Small intestine (tissue), 16 donors: ENCODE measurements at places on chromosomes 2 and 18. TPM values are rescaled to one million over a fixed set of nuclear protein-coding genes. Genes with fewer than 3 reads are reported as not detected.

- no peaks in the 10 kb centered on the region for H3K36me3 ChIP-seq
- no peak overlapping the region for H3K4me3 ChIP-seq
- no peak overlapping the region for H3K27ac ChIP-seq
- no peaks in the 10 kb centered on the region for H3K27me3 ChIP-seq
- DNase-seq = no peak
Measured at GRCh38 chr18:4119813-4120212, 335.3 kb downstream of the DLGAP1 start.

DNA sequence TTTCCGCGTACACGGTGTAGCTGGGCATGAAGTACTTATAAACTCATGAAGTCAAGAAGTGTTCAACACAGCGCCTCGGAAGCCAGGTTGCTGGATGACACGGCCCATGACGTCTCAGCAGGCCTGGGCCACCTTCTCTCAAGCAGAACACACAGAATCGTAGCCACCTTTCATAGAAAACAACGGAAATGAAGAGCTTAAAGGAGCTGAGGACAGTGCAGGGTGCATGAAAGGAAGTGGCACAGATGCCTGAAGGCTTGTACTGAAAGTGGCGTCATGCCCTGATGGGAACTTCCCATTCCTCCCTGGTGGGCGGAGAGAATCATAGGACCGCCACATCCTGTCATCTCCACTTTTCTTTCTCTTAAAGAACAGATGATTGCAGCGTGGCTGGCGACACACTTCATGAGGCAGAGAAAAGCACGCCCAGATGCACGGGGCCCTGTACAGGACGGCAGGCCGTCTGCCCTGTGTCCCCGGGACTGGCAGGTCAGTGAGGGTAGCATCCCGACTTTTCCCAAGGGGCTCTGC is 31.1 kb downstream of the HDAC4 start:
- DNase-seq = no peak
- no peaks in the 10 kb centered on the region for H3K36me3 ChIP-seq
- H3K27ac ChIP-seq = no peak overlapping the region
- H3K4me3 ChIP-seq = no peak overlapping the region

GRCh38 chr2:39381653-39382052 is 55.4 kb downstream of the MAP4K3 start:
- H3K4me1 ChIP-seq = peaks cover 5% of the 10 kb centered on the region
- no peak overlapping the region for H3K27ac ChIP-seq
- H3K4me3 ChIP-seq = no peak overlapping the region
- H3K27me3 ChIP-seq = no peaks in the 10 kb centered on the region
- peak; percentile 57 for DNase-seq

GRCh38 chr2:13334545-13334944 is 617.8 kb downstream of the TRIB2 start:
- H3K4me3 ChIP-seq = no peak overlapping the region
- no peaks in the 10 kb centered on the region for H3K27me3 ChIP-seq
- H3K27ac ChIP-seq = no peak overlapping the region
- no peak for DNase-seq

DNA sequence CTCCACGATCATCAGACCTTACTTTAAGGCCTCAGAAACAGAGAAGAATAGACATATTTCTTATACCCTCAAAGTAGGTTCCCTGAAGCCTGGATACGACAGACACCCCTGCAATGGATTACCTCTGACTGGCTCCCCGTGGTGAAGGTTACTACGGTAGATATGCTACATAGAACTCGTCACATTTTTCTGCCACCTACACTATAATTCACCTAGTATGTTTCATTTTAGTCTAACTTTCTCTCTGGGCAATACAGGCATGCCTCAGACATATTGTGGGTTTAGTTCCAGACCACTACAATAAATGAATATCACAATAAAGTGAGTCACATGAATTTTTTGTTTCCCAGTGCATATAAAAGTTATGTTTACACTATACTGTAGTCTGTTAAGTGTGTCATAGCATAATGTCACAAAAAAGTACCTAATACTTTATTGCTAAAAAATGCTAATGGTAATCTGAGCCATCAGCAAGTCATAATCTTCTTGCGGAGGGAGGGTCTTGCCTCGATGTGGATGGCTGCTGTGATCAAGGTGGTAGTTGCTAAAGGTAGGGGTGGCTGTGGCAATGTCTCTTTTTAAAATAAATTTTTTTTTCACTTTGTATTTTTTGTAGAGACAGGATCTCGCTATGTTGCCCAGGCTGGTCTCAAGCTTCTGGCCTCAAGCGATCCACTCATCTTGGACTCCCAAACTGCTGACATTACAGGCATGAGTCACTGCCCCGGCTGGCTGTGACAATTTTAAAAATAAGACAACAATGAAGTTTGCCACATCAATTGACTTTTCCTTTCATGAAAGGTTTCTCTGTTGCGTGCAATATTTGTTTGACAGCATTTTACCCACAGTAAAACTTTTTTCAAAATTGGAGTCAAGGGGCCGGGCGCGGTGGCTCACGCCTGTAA is 64.6 kb downstream of the TGIF1 start:
- no peaks in the 10 kb centered on the region for H3K36me3 ChIP-seq
- H3K4me3 ChIP-seq = no peak overlapping the region
- H3K4me1 ChIP-seq = no peaks in the 10 kb centered on the region
- no peak for DNase-seq
- H3K27me3 ChIP-seq = no peaks in the 10 kb centered on the region

- no peaks in the 10 kb centered on the region for H3K27me3 ChIP-seq
- H3K4me3 ChIP-seq = no peak overlapping the region
- no peaks in the 10 kb centered on the region for H3K36me3 ChIP-seq
- peak; percentile 41 for DNase-seq
- no peaks in the 10 kb centered on the region for H3K4me1 ChIP-seq
Measured at GRCh38 chr18:14086458-14087231, 45.6 kb downstream of the ZNF519 start.

- peaks cover 7% of the 10 kb centered on the region for H3K36me3 ChIP-seq
- H3K4me3 ChIP-seq = peak within 1 kb of the TSS; percentile 78
- H3K27me3 ChIP-seq = no peaks in the 10 kb centered on the region
- H3K27ac ChIP-seq = peak within 1 kb of the TSS; percentile 94
- DNase-seq = peak; percentile 62
Measured at GRCh38 chr2:70978341-70979179, at the start of gene ANKRD53. Gene ANKRD53, plus strand, starts transcription at chr2:70978630. Its CDS starts 16 bp downstream, at chr2:70978646.

GRCh38 chr18:32777049-32777448 is 4.2 kb upstream of the KLHL14 start:
- H3K4me3 ChIP-seq = no peak overlapping the region
- H3K36me3 ChIP-seq = no peaks in the 10 kb centered on the region
- H3K4me1 ChIP-seq = no peaks in the 10 kb centered on the region
- H3K27ac ChIP-seq = no peak overlapping the region

DNA sequence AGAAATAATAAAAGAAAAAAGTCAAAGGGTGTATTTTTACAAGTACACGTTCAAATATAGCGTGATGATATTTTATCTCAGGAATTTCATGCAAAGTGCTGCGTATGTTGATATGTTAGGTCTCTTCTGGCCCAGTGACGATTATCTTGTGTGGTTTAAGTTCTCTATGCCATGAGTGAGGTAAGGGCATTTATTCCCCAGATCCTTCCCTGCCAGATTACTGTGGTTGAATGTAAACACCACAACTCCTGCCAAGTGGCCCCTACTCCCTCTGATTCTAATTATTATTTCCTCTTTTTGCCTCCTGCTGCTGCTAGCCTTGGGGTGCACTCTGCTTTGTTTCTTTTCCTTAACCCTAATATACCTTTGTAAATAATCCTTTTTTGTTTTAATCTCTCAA is 12.2 kb downstream of the SCN2A start:
- DNase-seq = no peak
- no peaks in the 10 kb centered on the region for H3K4me1 ChIP-seq
- H3K36me3 ChIP-seq = no peaks in the 10 kb centered on the region
- H3K27me3 ChIP-seq = no peaks in the 10 kb centered on the region
- no peak overlapping the region for H3K27ac ChIP-seq

EFHD1 gene
- polyA plus RNA-seq = 8.5 TPM

PLEKHB2 gene
- polyA plus RNA-seq = 134 TPM
